ENCODE measurements at places on chromosomes 4 and X.

DNA sequence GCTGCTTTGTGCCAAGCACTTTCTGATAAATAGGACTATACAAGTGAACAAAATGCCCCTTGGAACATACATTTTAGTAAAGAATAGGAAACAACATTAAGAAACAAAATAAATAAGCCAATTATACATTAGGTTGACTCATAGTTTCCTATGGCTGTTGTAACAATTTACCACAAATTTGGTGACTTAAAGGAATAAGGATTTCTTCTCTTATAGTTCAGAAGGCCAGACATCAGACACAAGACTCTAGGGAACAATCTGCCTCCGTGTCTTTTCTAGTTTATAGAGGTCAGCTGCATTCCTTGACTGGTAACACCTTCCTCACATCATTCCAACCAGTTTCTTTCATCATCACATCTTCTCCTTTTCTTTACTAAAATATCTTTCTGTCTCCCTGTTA lies 235.9 kb upstream of the PCDH18 start:
- no peak for DNase-seq

GRCh38 chrX:115939070-115939469 lies 231.5 kb upstream of the AGTR2 start:
- no peak for DNase-seq

- DNase-seq, result no peak
These were observed 90.7 kb downstream of the PALLD start for GRCh38 chr4:168587411-168588125.

GRCh38 chr4:153074486-153074885 lies 129.8 kb upstream of the TRIM2 start:
- DNase-seq, result no peak

DNA sequence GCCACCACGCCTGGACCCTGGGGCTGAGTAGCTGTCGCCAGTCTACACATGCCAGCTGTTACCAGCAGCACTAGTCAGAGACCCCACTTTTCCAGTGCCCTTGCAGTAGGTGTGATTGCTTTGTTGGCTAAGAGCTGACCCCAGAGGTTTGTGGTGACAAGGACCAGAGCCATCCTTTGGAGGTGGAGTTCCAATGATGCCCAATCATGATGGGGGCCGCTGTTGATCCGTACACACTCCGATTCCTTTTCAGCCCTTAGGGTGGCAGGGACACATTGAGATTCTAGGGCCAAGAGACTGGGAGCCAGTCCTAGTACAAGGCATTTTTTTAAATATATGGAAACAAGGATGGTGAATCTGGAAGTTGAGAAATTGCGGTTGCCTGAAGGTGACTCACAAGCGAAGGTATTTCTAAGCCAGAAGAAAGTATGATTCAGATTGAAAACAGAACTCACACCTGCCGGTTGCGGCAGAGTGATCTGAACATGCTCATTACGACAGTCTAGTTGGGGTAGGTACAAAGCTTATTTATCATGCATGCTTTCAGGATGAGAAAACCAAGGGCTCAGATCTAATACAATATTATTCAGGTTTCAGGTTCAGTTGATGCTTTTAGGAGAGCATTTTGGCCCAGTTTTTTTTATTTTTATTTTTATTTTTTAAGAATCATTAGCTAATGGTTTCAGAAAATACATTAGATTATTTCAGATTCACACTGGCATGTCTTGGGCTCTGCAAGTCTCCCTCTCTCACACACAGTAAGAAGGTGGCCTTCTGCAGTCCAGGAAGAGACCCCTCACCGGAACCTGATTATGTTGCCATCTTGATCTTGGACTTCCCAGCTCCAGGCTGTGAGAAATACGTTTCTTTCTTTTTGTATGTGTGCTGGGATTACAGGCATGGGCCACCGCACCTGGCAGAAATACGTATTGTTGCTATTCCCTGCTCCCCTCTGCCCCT lies 43.4 kb downstream of the SHROOM2 start:
- no peak for DNase-seq

- no peak for DNase-seq
These were observed 920 bp downstream of the HTT-AS start for GRCh38 chr4:3073158-3074077.

DNA sequence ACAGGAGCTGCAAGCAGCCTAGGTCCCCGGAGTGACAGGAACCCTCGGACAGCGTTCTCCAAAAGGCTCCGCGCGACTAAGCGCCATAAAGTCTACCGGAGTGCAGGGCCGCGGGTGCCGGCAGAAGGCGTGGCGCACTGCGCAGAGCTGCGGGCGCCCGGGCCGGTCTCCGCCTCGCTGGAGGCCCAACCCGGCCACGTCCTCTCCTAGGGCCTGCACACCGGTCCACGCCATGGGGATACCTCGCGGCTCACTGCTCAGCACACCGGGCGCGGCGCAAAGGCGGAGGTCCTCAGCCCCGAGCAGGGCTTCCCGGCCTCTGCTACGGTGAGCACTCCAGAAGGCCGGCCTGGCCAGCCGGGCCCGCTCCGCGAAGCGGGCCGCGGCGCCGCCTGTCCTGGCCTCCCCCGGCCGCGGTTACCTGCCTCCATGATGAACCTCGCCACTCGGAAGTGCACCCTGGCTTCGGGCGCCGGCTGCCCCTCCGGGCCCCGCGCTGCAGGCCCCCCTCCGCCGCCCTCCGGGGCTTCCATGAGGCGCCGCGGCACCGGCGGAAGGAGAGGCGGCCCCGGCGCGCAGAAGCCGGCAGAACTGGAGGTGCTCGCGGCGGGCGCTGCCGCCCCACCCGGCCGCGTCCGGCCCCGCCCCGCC lies at the start of gene CCNQ:
Gene CCNQ (minus strand): TSS at position 599 of the 651 bp plus-strand sequence. CDS start 66 bp downstream, at position 533.
- DNase-seq, result no peak

- no peak for DNase-seq
These were observed 217.4 kb upstream of the AADAT start for GRCh38 chr4:170307182-170307581.

- no peak for DNase-seq
These were observed 386.8 kb downstream of the ANKRD50 start for GRCh38 chr4:124325690-124326089.

DNA sequence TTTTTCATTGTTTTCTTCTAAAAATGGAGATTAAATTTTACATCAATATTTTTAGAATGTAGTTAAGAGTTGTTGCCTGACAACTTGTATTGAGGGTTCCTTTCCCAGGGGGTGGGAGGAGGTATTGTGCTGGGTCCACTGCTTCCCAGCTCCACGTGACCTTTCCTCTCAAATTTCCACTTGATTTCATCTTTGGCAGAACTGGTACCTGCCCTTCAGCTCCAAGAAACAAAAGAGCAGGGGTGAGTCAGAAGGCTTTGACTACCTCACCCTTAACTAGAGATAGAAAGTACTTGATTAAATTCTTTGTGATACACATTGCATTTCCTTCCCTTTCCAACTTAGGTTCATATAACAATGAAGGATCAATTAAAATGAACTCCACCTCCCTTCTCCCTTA lies 19.7 kb downstream of the TRIM2 start:
- DNase-seq, result no peak

DNA sequence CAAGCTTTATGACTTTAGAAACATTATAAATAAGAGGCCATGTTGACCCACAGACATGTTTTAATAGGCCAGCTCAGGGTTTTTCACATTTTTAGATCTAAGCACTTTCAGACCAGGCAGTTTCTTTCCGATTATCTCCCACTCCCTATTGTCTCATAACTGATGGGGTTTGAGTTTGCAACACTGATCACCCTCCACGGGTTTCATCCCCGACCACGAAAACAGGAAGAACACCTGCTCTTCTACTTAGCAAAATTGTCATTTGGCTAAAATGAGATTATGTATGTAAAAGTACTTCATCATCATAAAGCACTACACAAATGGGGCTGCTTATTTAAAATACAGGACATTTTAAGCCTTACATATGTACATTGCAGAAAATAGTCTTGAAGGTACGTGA lies 407.9 kb downstream of the HNRNPD start:
- no peak for DNase-seq

DNA sequence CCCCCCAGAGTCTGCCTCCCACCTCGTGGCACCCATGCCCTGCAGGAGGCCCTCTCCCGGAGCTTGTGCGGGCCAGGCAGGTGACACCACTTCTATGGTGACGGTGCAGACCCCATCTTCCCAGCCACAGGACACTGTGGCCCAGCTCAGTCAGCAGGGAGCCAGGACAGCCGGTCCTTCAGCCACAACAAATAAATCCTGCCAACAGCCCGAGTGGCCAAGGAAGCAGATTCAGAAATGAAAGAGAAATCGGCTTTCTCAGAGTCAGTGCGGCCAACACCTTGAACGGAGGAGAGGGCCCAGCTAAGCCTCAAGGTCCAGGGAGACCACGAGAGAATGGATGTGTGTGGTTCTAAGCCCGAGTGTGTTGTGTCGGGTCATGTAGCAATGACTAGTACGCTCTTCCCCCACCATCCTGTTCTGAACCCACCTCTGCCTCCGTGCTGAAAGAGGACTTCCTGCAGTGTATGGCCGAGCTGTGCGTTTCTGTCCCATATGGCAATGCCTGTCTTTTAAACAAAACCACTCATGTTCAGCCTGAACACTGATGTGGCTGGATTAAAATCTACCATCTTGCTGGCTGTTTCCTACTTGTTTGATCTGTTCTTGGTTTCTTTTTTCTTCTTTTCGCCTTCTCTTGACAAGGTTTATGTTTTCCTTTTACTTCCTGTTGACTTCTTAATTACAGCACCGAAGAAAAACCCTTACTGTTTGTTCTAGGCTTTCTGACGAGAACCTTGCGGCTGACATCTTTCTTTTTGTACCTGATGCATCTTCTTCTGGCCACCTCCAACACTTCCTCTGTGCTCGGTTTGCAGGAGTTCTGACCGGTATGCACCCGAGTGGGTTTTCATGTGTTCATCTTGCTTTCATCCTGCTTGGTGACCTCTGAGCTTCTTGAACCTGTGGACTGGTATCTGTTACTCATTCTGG lies 53.1 kb downstream of the GAK start:
- DNase-seq, result peak; percentile 50

GRCh38 chr4:151912632-151913031 lies 151.8 kb upstream of the GATB start:
- no peak for DNase-seq

DNA sequence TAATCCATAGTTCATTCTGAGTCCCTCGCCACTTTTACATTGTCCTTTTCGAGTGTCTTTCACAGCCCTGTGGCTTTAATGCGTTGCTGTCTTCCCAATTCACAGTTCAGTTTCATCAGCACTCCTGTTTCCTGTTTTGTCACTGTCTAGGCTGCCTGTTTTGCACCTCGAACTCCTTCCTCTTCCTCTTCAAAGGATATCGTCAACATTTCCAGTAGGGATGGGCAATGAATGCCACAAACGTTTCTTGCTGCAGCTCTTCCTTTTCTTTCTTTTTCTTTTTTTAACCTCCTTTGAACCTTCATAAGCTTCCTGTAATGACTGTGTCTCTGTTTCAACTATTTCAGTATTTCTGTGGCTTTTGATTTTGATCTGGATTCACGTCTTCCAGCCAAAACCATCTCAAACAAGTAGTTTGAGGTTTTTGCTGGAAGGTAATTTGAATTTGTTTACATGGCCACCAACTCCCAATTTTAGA lies 105.4 kb downstream of the ANXA3 start:
- peak; percentile 19 for DNase-seq

Measured in CD4-positive, alpha-beta T cell treated with Interferon alpha-2 for 1 hour (primary cell).